GM12864 (cell line): ENCODE measurements at places on chromosomes 1 and 21.

DNA sequence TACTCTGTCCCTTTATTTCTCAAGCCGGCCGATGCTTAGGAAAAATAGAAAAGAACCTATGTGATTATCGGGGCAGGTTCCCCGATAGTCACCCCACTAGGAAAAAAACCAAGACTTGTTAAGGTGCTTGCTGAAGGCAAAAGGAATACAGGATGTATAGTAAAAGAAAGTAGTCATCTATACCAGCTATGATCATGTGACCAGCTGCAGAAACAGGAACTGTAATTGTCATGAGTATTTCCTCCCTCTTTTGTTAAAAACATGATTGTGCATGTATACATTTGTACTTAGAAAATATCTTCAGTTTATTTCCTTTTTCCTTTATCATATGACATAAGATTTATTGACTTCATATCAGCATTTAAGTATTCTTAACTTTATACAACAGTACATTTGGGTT is 30.5 kb downstream of the PIGK start:
- DNase-seq: no peak

GRCh38 chr1:53732912-53733317 is 6.0 kb downstream of the GLIS1 start:
- no peak for DNase-seq

DNA sequence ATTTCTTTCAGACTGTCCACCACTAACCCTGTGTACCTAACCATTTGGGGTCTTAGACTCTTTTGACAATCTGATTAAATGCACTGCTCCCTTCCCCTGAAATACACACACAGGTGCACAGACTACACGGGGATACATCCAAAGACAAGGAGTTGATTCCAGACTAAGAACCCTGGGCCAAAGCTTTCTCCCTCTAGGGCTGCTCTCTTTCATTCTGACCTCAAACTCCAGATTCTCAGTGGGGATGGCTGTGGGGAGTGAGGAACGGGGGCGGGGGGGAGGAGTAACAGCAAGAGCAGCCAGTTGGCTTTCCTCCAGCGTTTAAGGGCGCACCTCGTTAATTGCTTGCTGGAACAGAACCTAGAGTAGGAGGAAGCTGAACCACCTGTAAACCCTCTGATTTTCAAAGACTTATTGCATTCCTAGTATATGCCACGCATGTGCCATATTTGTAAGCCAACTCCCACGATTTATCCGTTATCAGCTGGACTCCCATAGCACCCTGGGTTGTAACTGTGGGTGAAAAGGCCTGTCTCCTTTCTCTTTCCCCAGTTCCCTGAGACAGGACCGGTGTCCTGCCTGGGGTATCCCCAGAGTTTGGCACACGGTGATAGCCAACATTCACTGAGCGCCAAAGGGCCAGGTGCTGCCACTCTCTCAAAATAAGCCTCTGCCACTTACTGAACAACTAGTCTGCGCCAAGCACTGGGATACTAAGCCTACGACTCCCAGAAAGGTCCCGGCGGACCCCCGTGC is 920 bp downstream of the MTHFR start:
- no peak for DNase-seq

DNA sequence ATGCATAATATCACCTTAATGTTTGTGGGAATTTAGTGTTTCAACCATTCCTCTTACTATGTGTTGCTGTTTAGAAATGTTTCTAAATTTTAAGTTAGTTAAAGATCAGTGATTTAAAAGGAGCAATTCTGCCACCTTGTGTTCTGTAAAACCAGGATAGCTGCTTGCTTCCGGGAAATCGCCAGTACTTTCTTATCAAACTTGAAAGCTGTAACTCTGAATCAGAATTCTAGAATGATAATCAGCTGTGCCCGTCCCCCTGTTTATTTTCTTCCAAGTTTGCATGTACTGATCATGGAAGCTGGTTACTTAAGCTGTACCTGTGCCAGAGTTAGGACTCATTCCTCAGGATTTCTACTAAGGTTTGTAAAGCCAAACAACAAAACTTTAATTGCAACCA is 656.4 kb downstream of the LTN1 start:
- no peak for DNase-seq

- no peak for DNase-seq
Measured at GRCh38 chr21:29215709-29216108, 83.0 kb upstream of the BACH1 start.

- DNase-seq: no peak
Measured at GRCh38 chr1:21436488-21437340, 3.2 kb upstream of the NBPF3 start.

- DNase-seq: no peak
Measured at GRCh38 chr1:100036718-100037655, 67.2 kb downstream of the SLC35A3 start.

DNA sequence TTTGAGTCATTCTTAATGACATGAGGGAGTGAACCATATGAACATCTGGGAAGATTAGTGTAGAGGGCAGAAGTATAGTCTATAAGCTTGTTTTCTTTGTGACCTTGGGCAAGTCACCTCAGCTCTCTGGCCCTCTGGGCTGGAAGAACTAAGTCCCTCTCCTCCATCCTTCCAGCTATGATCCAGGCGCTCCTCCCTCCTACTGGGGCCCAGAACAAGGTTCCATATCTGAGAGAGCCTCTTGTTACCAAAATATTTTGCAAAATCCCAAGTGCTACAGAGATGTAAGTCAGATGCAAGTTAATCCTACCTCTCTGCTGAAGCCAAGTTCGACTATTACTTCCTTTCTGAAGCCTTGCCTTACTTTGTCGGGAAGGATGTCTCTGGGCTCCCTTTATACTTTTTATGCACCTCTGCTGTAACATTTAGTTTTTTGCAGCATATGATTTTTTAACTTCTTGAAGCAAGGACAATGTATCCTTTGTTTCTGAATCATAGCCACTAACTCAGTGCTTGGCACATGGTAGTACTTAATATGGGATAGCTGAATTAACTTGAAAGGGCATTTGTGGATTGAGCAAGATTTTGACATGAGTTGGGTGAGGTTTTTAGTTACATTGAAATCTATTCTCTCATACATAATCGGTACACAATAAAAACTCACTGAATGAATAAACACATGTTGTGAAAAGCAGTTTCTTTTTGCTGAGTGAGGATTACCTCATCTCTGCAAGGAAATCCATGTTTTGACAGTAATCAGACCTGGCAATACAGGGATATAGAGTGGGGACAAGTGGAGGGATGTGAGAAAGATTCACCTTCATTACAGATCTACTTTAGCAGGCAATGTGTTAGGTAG is 54.7 kb upstream of the BEND5 start:
- DNase-seq: no peak

- no peak for DNase-seq
Measured at GRCh38 chr1:48069662-48070395, 72.6 kb upstream of the TRABD2B start.

- no peak for DNase-seq
Measured at GRCh38 chr1:182990413-182991144, 32.6 kb upstream of the LAMC1 start.

- no peak for DNase-seq
Measured at GRCh38 chr1:91553177-91553591, 52.5 kb downstream of the CDC7 start.

- no peak for DNase-seq
Measured at GRCh38 chr1:171954361-171954760, 113.1 kb downstream of the DNM3 start.
